ENCODE measurements at places on chromosomes 5 and 9.

- DNase-seq, result no peak
Measured at GRCh38 chr5:50711280-50711679, 44.8 kb downstream of the PARP8 start.

DNA sequence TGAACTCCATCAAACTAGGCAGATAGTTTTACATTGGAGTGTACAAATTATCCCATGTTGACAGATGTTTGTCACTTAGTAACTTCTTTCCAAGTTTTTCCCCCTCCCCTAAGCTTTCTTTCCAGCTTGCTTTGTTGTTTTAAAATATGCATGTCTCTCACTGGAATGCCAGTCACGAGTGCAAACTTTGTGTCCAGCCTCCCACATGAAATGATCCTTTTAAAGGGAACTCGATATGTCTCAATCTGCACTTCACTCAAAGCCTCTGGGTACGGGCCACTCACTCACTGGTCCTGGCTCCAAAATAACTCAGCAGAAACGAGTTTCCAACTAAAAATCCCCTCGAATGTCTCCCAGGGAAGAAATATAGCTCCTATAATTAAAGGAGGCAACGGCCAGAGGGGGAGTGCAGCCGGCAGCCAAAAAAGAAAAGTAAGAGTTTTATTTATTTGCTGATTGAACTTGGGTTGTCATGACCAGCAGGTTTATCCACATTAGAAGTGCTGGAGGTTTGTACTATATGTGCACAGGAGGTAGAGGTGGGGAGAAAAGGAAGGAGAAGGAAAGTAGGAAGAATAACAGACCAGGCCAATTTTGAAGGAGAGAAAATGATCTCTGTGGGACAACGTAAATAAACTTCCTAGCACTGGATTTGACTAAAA is 17.5 kb downstream of the NR2F1 start:
- DNase-seq, result no peak

- DNase-seq, result no peak
Measured at GRCh38 chr9:109733690-109734089, 46.3 kb upstream of the PALM2AKAP2 start.

DNA sequence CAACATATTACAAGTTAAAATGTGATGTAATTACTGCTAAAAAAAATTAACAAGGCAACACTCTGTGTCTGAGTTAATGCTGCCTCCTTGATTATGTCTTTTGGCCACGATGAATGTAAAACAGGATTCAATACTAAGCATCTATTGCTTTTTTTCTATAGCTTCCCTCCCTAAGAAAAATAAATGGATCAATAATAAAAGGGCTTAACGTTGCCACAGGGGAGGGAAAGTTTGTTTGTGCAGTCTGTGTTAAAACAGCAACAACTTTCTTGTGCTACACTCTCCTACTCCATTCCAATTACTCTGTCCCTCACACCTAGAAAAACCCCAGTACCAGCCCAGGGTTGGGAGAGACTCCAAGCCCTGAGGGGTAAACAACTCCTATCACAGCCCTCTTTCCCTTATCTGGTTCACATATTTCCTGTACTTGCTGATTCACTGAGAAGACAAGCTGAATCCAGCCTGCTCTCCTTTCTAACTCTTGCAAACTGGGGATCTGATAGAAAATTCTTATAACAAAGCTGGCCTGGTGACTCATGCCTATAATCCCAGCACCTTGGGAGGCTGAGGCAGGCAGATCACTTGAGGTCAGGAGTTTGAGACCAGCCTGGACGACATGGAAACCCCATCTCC is 44.8 kb downstream of the PTPN3 start:
- no peak for DNase-seq

- no peak for DNase-seq
Measured at GRCh38 chr5:80662108-80662507, 7.3 kb upstream of the DHFR start.

- no peak for DNase-seq
Measured at GRCh38 chr5:4984461-4984860, 155.7 kb upstream of the ADAMTS16 start.

DNA sequence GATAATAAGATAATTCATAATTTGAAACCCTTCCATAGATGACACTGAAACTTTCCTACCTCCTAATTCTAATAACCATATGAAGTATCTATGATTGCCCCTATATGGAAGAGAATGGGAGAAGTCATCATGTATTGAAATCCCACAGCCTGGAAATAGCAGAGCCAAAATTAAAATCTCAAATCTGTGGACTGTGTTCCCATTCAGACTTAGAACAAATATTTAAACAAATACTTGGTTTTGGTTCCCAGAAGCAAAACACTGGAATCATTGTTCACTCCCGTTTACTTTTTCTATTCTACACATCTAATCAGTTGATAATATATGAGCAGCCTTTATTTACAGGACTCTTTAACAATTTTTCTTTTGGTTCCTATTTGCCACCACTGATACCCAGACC is 92.6 kb upstream of the PTPRD start:
- DNase-seq, result no peak

DNA sequence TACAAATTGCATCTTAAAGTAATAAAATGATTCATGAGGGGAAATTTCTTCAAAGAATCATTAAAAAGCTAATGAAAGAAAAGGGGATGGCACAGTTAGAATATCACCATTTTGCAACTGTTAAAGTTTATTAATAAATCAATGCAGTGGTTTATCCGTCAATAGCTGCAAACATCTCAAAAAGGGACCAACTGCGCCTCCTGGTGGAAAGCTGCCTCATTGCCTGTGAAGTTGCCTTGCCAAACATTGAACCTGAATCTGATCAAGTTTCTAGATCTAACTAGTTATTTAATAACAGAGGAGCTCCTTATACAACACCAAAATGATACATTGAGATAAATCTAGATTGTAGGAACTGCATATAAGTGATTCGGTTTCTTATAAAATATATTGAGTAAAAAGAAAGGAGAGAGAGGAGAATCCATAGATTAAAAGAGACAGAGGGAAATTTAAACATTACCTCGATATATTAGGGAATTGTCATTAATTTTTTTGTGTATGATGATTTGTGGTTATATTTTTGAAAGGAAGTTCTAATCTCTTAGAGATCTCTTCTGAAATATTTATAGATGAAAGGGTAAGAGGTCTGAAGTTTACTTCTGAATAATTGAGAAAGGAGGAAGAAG is 6.9 kb upstream of the NDUFB6 start:
- DNase-seq, result peak; percentile 78

- DNase-seq, result no peak
Measured at GRCh38 chr5:137995077-137995748, 37.7 kb downstream of the FAM13B start.

GRCh38 chr5:38138574-38138973 is 119.8 kb upstream of the EGFLAM start:
- no peak for DNase-seq

DNA sequence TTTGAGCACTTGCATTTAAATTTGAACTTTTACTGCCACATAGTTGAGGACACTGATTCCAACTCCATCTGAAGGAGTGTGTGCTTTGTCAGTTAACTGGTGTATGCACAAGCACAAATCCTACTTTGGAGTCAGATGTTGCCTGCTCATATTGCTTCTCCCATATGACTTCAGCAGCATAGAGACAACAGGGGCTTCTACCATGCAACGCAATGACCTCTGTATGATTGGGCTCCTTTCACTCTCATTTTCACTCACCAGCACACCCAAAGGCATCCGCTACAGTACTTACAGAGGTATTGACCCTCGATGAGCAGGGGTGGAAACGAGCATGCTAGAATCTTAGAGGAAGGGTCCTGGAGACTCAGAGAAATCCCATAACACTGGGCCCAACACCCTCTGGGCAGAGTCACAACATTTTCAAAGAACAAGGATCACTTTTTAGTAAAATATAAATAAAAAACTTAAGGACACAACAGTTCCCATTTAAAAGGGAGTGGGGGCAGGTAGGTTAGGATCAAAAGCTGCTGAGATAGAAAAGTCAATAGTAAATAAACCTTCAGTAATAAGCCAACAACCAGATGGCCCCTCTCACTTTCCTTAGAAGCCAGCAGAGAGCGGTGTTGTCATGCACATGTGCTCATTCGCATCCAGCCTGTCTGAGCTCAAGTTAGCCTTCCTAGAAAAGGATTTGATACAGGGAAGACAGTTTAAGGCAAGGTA is 203.8 kb downstream of the SNCAIP start:
- DNase-seq, result peak; percentile 57

- DNase-seq, result no peak
Measured at GRCh38 chr9:37200433-37201005, 80.1 kb downstream of the ZCCHC7 start.

DNA sequence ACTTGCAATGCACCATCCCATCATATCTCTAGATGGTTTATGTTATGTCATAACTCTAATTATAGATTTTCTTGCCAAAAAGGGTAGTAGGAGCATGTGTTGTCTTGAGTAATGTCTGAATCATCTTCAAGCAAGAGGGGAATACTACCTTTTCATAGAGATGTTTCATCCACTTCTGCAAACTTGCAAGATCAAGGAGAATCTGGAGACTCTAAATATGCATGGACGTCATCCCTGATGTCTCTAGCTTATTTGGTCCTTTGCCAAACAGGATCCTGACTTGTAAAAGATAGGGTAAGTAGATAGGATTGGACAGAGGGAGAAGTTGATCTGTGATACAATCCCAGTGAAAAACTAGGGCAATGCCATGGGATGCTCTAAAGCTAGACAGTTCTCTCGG is 246.5 kb downstream of the DMRTA1 start:
- no peak for DNase-seq

- no peak for DNase-seq
Measured at GRCh38 chr9:109245310-109245897, 75.5 kb downstream of the EPB41L4B start.

Measured in right forelimb (tissue), 1 donor.